Fibroblast of skin of right biceps (primary cell): ENCODE measurements at places on chromosomes 7 and 10.

DNA sequence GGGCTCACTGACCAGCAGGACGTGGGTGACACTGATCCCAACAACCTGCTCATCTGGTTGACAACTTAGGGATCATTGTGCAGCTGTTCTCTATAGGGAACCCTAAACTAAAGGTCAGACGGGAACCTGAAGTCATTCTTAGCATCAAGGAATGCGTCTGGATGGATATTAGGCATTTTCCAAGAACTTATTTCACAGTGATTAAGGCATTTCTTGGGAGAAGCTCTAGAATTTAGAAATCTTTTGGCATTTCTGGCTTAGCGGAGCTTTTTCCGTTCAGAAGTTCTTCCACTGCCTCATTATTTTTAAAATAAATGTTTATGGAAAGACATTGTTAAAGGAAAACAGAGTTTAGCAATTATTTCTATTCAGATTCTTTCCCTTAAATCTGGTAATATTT is 303.3 kb upstream of the IGFBP3 start:
- no peak for DNase-seq

GRCh38 chr10:2294739-2295138 is 557.4 kb upstream of the ADARB2 start:
- DNase-seq: no peak

DNA sequence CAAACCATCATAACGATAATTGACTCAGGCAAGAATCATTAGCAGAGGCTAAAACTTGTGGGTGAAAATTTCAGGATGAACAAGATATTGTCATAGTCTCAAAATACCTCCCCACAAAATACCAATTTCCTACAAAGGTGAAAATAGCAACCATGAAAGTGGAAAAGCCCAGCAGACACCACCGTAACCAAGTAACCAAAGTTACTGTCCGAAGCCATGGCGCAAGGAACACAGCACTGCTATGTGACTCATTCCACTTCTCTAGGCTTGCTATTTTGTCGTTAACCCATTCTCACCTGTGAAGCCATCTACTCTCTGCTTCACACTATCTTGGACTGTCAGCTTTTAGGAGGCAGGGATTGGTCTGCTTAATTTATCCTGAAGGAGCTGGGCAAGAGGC is 113.8 kb upstream of the CACUL1 start:
- DNase-seq: no peak

DNA sequence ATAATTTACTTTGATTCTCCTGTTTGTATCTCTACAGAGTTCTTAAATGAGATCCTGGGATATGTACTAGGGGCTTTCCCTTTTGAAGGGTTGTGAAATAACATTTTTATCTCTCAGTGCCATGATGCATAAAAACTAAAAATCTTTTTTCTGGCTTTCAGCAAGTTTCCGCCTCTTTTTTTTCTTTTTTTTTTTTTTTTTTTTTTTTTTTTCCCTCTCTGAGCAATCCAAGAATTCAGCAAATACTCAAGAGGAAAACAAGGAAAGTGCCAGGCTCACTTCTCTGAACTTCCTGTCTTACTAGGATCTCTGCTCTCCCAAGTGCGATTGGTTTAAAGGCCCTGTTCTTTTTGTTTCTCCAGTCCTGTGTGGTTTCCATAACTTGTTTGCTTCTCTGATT is 79.9 kb downstream of the HYCC1 start:
- no peak for DNase-seq

- DNase-seq: no peak
Observed at GRCh38 chr10:49103761-49104160, 11.6 kb downstream of the VSTM4 start.

DNA sequence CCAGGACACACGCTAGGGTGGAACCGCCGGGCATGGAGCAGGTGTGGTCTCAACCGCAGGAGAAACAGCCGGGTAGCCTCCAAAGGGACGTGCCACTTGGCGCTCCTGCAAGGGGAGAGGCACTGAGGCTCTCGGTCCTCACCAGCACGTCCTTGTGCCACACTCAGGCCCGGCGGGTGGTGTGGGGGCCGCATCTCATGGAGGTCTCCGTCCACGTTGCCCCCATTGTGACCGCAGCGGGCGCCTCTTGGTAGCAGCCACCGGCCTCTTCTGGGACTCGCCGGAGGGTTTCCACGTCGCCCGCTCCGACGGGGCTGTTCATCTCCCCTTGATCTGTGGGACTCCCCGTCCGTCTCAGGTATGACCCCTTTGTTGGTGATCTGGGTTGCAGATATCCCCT is 49.2 kb upstream of the ELFN1 start:
- DNase-seq: no peak

DNA sequence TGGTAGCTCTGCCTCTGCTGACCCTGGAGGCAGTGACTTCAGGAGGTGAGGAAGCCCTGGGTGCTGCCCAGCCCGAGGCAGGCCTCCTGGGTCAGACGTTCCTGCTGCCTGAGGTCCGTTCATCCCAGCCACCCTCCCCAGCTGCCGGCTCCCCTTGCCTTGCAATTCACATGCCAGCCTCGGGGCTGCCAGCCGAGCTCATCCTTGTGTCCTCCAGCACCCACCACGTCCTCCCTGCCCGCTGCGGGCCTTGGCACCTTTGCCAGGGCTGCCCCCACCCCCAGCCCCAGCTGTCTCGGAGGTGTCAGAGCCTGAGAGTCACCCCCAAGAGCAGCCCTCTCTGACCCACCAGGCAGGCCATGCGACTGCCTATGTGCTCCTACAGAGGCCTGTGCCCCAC is 162.1 kb upstream of the RNF32 start:
- DNase-seq: no peak

GRCh38 chr10:34713875-34714274 is 101.2 kb downstream of the PARD3 start:
- peak; percentile 34 for DNase-seq

- DNase-seq: peak; percentile 88
Observed at GRCh38 chr7:68547181-68547580, 1051.1 kb upstream of the AUTS2 start.

DNA sequence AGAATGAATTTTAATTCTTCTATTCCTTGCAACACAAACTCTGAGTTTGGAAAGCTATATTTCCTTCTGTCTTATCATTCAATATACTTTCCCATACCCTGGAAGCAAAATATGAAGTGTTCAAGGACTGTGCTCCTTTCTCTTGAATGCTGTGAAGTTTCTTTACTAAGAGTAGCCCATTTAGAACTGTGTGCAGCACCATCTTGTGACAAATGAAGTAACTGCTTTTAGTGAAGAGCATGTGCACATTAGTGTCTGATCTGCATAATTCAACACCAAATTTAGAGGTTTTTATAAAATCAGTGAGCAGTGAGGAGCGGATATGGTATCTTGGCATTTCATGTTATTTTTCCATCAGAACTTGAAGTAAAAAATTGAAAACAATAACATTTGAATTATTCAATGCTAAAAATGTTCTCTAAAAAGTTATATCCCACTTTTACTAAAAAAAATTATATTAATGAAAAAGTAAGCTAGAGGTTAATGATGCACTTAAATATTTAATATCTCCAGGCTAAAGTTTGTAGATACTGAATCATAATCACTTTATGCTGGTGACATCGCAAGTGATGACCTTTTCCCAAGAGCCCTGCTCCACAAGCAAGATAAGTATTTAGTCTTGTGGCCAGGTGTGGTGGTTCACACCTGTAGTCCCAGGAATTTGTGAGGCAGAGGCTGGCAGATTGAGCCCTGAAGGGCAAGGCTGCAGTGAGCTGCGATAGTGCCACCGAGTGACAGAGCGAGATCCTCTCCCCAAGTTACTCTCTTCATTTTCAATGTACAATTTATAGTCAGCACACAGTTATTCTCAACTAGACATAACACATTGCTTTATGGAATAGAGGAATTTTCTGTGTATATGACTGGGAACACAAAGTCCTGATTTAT is 108.8 kb upstream of the PCLO start:
- peak; percentile 32 for DNase-seq

DNA sequence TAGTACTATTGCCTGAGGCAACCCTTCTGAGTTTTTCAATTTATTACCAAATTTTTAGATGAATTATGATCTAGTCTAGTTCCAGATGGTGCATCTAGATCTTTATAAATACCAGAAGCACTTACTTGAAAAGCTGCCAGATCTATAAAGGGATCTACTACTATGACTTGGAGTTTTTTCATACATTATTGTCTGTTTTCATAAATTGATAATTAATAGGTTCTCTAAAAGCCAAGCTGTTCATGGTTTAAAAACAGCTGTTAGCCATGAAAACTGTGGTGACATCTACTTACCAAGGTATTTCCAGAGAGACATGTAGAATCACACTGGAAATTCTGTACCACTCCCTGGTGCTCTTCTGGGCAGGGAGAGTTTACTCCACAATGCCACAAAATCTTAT is 786.5 kb upstream of the C7orf33 start:
- DNase-seq: no peak

DNA sequence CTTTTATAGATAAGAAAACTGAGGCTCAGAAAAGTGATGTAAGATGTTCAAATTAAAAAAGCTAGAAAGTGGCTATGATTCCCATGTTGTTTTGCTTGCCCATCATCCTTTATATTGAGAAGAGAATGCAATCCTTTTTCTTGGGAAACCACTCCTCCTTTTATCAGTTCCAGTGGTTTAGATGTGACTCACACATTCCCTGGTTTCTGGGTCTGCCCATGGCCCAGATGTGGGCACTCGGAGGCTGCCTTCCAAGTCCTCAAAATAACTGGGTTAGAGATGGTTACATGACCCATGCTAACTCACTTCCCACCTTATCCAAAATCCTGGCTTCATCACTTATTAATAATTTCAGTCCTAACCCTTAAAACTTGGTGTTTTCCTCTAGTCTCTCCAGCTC is 550.0 kb downstream of the MDFIC start:
- DNase-seq: peak; percentile 21

GRCh38 chr7:71348821-71349681 is 217.1 kb downstream of the GALNT17 start:
- DNase-seq: no peak

DNA sequence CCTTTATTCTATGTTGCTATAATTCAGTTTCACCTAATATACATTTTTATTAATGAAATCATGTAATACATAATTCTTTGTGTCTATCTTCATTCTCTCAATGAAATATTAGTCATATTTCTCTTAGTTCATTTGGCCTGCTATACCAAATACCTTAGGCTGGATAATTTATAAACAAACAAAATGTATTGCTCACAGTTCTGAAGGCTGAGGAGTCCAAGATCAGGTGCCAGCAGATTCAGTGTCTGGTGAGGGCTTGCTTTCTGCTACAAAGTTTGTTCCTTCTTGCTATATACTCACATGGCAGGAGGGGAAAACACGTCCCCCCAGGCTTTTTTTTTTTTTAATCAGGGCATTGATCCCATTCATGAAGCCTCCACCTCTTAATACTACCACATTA is 143.4 kb upstream of the GRB10 start:
- no peak for DNase-seq

GRCh38 chr10:53638006-53638405 is 865.4 kb upstream of the MBL2 start:
- DNase-seq: no peak

DNA sequence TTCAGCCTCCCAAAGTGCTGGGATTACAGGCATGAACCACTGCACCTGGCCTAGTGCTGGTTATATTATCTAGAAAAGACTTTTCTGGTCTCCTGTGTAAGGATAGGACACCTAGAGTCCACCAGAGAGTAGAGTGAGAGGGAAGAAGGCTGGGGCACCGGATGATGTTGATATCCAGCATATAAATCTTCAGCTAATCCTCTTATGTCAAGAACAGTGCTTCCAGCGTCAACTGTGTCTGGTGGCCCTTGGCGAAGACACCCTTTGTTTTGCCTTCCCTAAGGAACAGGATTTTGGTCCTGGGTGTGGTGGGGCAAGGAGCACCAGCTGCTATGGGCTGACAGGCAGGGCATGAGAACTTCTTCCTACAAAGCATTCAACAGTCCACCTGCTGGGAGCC is 16.3 kb upstream of the INMT start:
- no peak for DNase-seq

DNA sequence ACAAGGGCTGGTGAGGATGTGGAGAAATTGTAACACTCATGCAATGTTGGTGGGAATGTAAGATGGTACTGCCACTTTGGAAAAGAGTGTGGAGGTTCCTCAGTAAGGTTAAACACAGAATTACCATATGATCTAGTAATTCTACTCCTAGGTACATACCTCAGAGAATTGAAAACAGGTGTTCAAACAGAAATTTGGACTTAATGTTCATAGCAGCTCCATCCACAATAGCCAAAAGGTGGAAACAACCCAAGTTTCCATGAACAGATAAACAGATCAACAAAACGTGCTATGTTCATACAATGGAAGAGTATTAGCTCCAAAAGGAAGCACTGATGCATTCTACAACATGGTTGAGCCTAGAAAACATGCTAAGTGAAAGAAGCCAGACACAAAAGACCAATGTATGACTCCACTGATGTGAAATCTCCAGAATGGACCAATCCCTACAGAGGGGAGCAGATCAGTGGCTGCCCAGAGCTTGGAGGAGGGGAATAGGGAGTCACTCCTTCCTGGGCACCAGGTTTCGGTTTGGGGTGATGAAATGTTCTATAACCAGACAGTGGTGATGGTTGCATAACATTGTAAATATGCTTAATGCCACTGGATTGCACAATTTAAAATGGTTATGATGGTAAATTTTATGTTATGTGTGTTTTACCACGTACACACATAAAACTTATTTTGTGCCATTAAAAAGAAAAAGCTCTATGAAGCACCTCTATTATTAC is 5.7 kb upstream of the WDR86 start:
- DNase-seq: peak; percentile 6

DNA sequence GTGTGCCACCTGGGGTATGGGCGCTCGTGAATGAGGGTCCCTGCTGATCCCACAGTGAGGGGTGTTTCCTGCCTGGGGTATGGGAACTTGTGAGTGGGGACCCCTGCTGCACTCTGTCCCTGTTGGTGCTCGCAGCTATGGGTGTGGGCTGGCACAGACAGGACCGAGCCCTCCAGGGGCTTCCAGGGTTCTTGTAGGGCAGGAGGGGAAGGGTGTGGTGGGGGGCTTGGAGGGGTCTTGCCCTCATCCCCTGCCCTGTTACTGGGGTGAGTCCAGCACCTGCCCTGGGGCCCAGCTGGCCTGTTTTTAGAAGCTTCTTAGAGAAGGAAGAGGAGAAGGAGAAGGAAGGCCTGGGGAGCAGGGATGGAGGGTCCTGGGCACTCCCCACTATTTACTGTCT is 377.0 kb upstream of the NUPR2 start:
- DNase-seq: no peak

- DNase-seq: peak; percentile 75
Observed at GRCh38 chr7:33841705-33842129, 63.6 kb upstream of the BMPER start.

- peak; percentile 89 for DNase-seq
Observed at GRCh38 chr10:44628921-44629320, 244.0 kb upstream of the CXCL12 start.

DNA sequence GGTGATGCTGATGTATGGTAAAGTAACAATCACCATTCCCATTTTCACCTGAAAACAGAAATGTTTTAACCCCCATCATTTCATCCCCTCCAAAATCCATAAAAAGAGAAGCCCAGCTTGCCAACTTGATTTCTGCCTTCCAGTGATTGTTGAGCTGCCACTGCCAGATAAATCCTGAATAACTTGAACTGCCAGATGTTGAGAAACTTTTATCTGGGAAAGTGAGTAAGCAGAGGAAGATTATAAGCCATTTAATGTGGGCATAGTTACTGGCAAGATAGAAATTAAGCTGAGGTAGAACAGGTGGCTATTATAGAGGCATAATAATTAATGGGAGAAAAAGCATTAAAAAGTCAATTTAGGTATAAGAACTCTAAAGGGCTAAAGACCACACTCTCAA is 534.1 kb downstream of the ANKRD7 start:
- DNase-seq: no peak

GRCh38 chr7:50696810-50697582 is 85.7 kb downstream of the GRB10 start:
- DNase-seq: no peak
